Glutamatergic neuron (in vitro differentiated cells): ENCODE measurements at places on chromosomes 13 and 19.

DNA sequence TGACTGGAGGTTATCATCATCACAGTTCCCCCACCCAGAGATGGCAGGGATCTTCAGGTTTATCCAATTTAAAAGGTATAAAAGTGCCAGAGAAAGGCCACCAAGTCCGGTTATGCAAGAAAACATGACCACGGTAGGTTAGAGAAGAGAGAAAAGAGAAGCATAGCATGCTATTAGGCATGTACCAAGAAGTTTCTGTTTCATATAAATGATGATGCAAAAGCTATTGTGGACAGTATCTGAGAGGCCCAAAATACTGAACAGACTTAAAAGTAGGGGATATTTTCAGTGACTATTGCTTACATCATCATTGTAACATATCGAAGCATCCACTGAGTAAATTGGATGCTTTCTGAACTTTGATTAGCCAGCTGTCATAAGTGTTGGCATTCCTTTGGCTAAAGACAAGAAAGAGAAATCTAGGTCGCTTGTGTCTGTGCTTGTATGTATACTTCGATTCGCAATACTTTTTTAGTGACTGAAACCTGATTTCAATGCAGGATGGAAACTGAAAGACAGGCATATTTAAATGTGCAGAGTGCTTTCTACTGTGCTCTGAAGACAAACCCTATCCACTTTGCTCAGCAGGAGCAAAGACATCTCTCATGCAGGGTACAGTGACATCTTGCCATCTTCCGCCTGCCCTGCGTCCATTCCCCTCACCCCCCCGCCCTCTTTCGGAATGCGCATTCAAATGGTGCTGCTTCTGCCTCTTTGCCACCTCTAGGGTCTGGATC, 180.3 kb downstream of the SHISA2 start:
- DNase-seq: no peak

- DNase-seq: no peak
These were observed 31.6 kb upstream of the CACTIN start for GRCh38 chr19:3658004-3658869.

GRCh38 chr13:112806739-112807652, 117.2 kb downstream of the ATP11A start:
- DNase-seq: no peak

DNA sequence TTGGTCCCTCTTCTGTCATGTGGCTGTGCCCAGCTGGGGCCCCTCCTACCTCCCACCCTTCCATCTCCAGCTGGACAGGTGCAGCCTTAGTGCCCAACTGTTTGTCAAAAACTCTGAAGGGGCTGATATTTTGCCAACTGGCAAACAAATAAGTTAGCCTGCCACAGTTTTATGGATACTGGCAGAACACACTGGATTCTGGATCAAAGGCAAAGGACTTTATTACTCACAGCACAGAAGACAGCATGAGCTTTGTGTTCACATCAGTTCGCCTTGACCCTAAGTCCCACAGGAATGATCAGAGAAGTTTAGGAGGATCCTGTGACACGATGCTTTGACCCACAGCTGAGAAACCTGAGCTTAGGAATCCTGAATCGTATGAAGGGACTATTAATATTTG, 16.4 kb downstream of the KLK2 start:
- no peak for DNase-seq

GRCh38 chr19:7944177-7944761, 803 bp upstream of the TIMM44 start:
- peak; percentile 87 for DNase-seq

GRCh38 chr19:29715701-29716581, 880 bp upstream of the C19orf12 start:
- no peak for DNase-seq

- no peak for DNase-seq
These were observed 17.4 kb downstream of the ZNF586 start for GRCh38 chr19:57786906-57787305.

DNA sequence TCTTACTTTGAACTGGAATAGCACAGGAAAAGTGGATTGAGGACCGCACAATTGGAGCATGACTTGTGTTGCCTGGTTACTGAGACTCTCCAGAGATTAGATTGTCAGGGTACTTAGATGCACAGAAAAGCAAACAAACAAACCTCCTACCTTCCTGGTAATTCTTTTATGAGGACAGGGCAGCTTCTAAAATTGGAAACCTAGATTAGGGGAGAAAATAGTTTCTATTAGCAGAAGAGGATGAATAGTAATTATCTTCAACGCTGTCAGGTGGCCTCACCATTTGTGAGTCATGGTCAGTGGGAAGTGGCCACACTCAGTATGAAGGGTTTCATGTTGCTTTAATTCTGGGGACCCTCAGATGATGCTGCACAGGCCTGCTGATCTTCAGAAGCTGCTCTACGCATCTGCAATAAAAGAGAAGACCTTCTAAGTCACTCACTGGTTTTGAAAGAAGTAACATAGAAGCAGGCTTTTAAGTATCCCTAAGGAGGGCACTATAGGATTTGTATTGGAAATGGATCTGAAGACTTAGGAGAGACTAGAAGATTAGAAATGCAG, 106.8 kb downstream of the LACC1 start:
- no peak for DNase-seq

- DNase-seq: no peak
These were observed 34.9 kb upstream of the HOMER3 start for GRCh38 chr19:18975869-18976268.

DNA sequence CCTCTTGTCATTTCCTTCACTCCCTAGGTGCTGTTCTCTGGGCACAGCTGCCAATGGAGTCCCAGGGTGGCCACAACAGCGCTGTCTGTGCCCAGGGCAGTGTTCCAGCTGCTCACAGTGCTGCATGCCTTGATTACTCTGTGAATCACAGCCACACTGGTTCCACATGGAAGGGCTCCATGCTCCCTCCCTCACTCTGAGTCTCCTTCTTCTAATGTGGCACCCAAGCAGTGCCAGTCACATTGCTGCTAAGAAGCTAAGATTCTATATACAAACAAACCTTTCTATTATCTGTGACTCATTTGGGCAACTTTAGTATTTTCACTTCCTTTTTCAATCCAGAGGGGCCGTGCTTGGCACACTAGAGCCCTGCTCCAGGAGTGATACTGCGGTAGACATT, 248.7 kb downstream of the TDRD3 start:
- no peak for DNase-seq

- no peak for DNase-seq
These were observed 77.8 kb downstream of the TSHZ3 start for GRCh38 chr19:31271306-31271911.

GRCh38 chr19:30332445-30333234, 39.5 kb upstream of the ZNF536 start:
- DNase-seq: no peak
